Activated T-helper 17 cell treated with anti-CD3 and anti-CD28 coated beads, Interleukin-2, amount 50 U/mL, for 72 hours (primary cell): ENCODE measurements at places on chromosomes 1 and 21. TPM values are rescaled to one million over a fixed set of nuclear protein-coding genes. Genes with fewer than 3 reads are reported as not detected.

- no peak overlapping the region for H3K4me3 ChIP-seq
- H3K27ac ChIP-seq, result no peak overlapping the region
- H3K4me1 ChIP-seq, result no peaks in the 10 kb centered on the region
These were observed 11.2 kb upstream of the VWA5B1 start for GRCh38 chr1:20279509-20279908.

Gene VCAM1
- not detected for total RNA-seq

Gene KIAA1614
- 0.19 TPM for total RNA-seq

Gene TEX38
- total RNA-seq, result not detected

DNA sequence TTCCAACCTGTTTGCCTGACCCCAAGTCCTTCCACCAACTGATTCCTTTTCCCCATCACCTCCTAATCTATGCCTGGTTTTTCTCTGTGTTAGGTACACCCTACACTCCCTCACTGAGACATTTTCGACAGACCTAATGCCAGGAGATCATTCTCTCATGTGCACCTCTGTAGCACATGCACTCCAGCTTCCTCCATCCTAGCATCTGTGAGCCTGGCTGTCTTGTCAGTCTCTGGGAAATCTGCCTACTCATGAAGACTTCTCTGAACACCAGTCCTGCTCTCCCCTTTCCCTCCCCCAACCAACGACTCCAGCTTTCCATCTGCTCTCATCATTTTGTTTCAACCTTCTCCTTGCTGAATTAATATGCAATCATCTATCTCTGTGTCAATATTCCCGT lies 987 bp downstream of the MED8 start:
- peak overlapping the region; percentile 99 for H3K27ac ChIP-seq
- no peak for ATAC-seq
- H3K36me3 ChIP-seq, result peaks cover 61% of the 10 kb centered on the region
- peaks cover 19% of the 10 kb centered on the region for H3K4me1 ChIP-seq

DNA sequence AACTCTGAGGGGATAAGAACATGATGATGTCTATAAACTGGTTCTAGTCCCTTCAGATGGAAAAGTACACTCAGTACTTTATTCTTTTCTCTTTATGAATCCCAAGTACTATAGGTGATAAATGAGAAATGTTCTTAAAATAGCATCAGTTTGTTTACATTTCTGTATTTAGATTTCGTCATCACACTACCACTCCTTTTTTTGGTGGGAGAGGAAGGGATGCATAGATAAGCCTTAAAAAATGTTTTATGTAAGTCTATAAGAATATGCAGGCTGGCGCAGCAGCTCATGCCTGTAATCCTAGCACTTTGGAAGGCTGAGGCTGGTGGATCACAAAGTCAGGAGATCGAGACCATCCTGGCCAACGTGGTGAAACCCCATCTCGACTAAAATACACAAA lies 144.8 kb downstream of the USP25 start:
- no peak overlapping the region for H3K27ac ChIP-seq
- H3K27me3 ChIP-seq, result no peaks in the 10 kb centered on the region
- no peak overlapping the region for H3K4me3 ChIP-seq
- H3K4me1 ChIP-seq, result no peaks in the 10 kb centered on the region
- H3K36me3 ChIP-seq, result peaks cover 76% of the 10 kb centered on the region

DNA sequence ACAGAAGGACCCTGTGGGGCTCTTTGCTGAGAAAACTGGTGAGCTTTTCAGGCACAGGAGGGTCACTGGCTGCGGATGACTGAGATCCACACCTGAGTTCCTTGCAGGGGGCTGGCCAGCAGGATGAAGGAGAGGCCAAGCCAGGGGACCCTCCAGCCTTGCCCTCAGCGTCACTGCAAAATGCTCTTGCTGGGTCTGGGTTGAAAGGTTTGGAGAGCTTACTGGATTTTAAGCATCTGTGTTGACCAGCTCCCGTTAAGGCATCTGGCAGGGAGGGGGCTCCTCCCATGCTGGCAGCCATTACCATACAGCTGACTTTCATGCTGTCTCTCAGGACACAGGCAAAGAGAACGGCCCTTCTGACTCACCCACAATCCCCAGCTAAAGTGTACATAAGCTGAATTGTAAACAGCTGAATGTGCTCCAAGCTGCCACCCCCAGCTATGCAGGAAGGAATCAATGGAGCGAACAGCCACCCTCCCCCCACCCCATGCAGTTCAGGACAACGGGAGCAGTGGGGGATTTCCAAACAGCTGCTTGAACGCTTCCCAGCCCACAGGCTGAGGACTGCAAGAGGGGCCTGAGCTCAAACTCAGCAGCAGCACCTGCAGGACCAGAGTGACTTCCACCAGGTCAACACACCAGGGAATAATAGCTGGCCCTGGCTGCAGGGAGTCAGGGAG lies 21.3 kb upstream of the A3GALT2 start:
- peaks cover 57% of the 10 kb centered on the region for H3K36me3 ChIP-seq
- no peak overlapping the region for H3K27ac ChIP-seq

DNA sequence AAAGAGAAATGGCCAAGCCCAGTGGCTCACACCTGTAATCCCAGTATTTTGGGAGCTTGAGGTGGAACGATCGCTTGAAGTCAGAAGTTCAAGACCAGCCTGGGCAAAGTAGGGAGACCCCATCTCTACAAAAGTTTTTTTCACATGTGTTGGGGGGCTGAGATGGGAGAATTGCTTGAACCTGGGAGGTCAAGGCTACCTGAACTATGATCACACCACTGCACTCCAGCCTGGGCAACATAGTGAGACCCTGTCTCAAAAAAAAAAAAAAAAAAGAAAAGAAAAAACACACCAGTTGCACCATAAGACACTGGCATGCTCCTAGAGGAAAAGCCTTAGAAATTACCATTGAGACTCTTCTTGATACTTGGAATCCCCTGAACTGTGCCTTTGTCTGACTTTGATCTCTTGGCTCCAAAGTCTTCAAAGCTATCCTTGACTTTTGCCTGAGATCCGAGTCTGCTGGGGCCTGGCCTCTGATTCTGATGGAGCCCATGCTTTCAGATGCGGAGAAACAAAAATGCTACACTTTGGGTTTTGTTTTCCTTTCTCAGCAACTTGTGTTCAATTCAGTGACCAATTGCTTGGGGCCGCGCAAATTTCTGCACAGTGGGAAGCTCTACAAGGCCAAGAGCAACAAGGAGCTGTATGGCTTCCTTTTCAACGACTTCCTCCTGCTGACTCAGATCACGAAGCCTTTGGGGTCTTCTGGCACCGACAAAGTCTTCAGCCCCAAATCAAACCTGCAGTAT lies 33.7 kb downstream of the ATP5PO start:
- H3K27me3 ChIP-seq, result peaks cover 12% of the 10 kb centered on the region
- no peak overlapping the region for H3K4me3 ChIP-seq
- no peaks in the 10 kb centered on the region for H3K36me3 ChIP-seq

DNA sequence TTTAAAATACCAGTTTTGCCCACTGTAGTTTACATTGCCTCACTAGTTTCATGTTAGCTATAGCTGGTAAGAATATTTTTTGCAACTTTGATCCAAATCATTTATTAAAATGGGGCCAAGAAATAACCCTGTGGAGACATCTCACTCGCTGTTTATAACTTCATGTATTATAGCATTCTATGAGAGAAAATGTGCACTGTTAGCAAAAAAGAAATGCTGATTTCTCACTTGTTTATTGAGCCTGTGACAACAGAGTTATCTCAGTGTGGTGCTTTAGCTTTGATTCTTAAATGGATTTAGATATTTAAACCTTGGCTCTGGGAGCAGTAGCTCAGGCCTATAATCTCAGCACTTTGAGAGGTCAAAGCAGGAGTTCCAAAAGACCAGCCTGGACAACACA lies 127.9 kb downstream of the PIK3R3 start:
- H3K27ac ChIP-seq, result no peak overlapping the region
- no peaks in the 10 kb centered on the region for H3K4me1 ChIP-seq
- no peak overlapping the region for H3K4me3 ChIP-seq
- H3K27me3 ChIP-seq, result no peaks in the 10 kb centered on the region
